ENCODE measurements at places on chromosomes 3 and 15. TPM values are rescaled to one million over a fixed set of nuclear protein-coding genes. Genes with fewer than 3 reads are reported as not detected.

GRCh38 chr3:67655364-67656121 is 1.1 kb upstream of the SUCLG2 start:
- no peak for DNase-seq

DNA sequence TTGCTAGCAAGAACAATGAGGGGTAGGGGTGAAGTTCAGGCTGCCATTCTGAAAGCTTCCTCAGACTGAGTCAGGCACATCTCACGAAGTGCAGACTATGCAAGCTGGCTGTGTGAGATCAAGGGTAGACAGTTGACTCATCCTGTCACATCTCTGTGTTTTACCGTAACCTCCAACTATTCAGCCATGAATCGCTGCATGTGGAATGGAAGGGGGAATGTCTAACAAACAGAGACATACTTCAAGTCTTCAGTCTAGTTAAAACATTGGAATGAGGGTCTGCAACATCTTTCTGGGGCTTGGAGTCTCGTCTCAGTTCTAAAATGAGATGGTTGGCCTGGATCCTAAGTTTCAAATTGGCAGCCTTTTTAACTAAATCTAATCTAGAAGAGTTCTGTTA is 25.9 kb downstream of the AGTR1 start:
- peak; percentile 78 for DNase-seq

The SNX22 gene
- total RNA-seq, result 0.29 TPM

The PRSS50 gene
- not detected for total RNA-seq

- DNase-seq, result no peak
Observed at GRCh38 chr3:17137321-17137826, 252.6 kb downstream of the PLCL2 start.

DNA sequence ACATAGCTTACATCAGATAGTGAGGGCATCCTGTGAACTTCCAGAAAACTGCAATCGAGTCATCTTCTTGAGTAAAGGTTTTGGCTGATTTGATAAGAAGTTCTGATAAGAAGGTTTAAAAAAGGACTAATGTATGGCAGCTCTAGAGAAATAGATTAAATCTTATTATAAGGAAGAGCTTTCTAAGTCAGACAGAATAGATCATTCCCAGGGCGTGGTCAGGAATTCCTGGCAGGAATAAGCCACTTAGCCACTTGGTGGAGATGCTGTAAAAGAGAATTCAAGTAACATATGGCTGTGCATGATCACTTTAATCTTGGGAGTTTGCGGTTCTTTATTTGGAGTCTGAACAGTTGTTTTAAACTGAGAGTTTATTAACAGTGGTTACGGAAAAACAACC is 17.4 kb downstream of the PGBD4 start:
- no peak for DNase-seq

The OR5H2 gene
- total RNA-seq, result not detected

GRCh38 chr3:13647298-13648059 is 98.6 kb downstream of the FBLN2 start:
- peak; percentile 96 for DNase-seq

- no peak for DNase-seq
Observed at GRCh38 chr3:144923046-144923775, 951.6 kb downstream of the DIPK2A start.

DNA sequence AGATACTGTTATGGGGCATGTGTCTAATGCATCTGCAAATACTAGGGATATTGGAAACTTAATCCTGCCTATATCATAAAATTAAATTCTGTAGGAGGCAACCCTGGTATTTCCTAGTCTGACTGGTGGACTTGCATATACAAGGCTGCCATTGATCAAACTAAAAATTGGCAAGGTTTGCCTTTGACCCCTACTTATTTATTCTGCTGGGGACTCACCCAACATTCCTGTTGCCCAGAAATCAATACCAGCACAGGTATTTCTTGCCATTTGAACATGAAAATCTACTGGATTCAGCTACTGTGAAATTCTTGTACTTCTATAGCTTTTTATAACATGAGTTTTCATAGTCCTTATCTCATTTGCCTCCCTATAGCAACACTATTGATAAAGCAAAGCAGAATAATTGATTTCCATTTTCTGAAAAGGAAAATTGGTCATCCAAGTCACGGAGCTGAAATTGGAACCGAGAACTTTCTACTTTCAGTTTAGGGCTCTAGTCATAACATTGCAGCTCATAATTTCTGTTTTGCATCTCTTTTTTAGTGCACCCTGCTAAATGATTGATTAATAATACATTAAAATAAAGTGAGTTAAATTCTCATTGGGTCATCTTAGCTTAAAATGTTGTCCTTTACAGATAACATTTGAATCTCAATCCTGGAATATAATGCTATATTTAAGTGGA is 365.2 kb downstream of the MFSD1 start:
- no peak for DNase-seq

The C15orf61 gene
- 12.1 TPM for total RNA-seq

DNA sequence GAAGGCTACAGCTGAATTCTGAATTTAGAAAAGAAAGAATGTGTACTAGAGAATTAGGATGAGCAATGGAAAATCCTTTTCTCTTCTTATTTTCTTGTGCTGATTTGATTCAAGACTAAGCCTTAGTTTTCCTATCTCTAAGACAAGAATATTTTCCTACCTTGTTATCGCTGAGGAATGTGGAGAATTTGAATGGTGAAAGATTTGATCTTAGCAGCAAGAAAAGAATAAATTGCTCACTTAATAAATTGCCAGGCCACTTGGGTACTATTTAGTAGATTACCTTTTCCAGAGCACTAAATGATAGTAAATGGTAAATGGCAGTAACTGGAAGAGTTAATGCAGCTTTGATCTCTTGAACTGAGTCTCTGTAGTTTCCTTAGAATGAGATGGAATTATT is 145.7 kb upstream of the MEIS2 start:
- no peak for DNase-seq

DNA sequence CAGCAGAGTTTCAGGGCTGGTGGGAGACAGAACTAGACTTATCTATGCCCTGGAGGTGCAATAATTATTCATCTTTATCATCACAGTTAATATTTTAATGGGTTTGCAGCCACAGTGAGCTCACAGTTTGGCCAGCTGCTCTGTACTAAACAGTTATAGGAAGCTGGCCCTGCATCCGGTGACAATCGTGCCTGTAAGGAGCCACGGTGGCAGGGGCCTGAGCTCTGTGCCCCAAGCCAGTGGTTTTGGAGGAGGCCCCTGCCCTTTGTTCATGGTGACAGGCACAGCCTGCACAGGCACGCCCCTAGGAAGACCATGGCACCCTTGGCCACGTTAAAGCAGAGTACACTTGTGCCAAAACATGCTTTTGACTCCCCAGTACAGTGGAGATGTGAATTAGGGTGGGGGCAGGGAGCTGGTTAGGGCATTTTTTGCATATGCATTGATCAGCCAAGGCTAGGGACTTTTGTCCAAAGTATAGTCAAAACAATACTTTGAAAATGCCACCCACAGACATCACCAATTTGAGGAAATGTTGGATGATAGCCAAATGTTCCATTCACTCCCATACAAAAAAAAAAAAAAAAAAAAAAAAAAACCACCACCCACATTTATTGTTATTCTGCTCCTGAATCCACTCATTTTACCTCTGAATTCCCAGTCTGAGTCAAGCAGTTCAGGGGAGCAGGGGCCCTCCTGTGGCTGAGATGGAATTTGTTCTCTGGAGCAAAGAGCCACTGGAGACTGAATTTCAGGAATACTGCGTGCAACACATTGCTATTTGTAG is 3.4 kb upstream of the RFTN1 start:
- DNase-seq, result peak; percentile 94

GRCh38 chr3:50472958-50473357 is 30.5 kb downstream of the CACNA2D2 start:
- no peak for DNase-seq

The LCTL gene
- 1.4 TPM for total RNA-seq

The GOLGA6A gene
- under 0.01 TPM for total RNA-seq

- DNase-seq, result no peak
Observed at GRCh38 chr3:183050706-183051105, 48.6 kb downstream of the MCCC1 start.

GRCh38 chr3:150365132-150365604 is 42.9 kb upstream of the TSC22D2 start:
- DNase-seq, result peak; percentile 90

- DNase-seq, result no peak
Observed at GRCh38 chr15:90611157-90611556, 81.4 kb downstream of the CRTC3 start.

GRCh38 chr3:13121553-13122001 is 48.3 kb upstream of the IQSEC1 start:
- peak; percentile 14 for DNase-seq

DNA sequence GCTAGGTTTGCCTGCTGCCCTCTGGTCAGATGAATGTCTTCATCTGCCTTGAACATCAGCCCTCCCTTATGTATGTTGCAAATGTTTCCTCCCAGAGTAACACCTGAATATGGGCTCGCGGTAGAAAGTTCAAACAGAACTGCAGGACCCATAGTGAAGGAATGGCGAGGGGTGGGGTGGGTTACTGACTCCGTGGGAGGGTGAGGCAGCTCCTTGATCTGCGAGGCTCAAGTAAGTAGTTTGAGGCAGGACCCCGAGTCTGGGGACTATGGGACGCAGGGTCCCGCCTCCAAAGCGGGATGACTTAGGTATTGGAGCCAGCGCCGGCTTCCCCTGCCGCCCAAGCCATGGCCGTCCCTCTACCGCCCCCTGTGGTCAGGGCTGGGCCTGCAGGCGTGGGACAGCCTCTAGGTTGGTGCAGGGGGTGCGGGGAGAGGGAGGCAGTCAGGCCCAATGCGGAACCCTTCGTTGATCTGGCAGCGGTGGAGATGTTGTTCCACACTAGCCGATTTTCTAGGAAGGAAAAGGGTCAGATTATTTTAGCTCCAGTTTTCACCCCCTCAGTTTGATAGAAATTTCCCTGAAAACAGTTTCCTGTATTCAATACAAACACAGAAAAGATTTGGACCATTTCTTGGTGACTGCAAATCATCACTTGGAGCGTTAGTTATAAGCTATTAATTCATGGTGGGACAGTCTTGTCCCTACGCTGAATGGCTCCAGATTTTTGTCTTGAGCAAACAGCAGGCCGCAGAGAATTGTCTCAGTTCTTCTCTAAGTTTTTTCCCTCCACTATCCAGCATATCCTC is 72.3 kb downstream of the CORO2B start:
- peak; percentile 91 for DNase-seq

DNA sequence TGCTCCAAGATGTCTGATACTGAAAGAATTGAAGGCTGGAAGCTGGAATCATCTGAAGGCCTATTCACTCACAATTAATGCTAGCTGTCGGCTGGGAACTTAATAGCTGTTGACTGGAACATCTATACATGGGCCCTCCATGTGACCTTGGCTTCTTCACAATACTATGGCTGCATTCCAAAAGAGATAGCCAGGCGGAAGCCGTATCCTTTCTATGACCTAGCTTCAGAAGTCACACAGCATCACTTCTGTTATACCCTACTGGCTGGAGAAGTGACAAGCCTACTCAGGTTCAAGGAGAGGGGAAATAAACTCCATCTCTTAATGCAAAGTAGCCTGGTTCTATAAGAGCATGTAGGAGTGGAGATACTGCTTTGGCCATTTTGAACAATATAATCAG is 50.9 kb upstream of the SPRED1 start:
- no peak for DNase-seq

DNA sequence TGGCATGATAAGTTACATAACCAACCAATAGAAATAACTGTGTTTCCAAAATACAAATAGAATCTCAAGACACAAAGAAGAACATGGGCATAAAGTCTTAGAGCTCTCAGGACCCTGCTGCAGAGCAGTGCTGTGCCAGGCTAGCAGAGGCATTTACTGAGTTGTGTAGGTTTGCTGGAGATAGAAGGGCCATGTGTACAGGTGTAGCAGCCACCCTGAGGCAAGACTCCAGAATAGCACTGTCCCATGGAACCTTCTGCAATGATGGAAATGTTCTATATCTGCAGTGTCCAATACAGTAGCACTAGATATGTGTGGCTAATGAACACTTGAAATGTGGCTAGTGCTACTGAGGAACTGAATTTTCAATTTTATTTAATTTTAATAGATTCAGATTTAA is 267.0 kb upstream of the UMPS start:
- DNase-seq, result no peak

The MKRN2OS gene
- not detected for total RNA-seq

The PLXNA1 gene
- 91.3 TPM for total RNA-seq

The SEMA3G gene
- under 0.01 TPM for total RNA-seq

GRCh38 chr3:158520433-158520832 is 50.6 kb upstream of the MLF1 start:
- DNase-seq, result no peak

GRCh38 chr3:162295323-162295983 is 798.8 kb downstream of the OTOL1 start:
- peak; percentile 65 for DNase-seq

GRCh38 chr3:82939491-82940097 is 1178.1 kb upstream of the GBE1 start:
- DNase-seq, result no peak

DNA sequence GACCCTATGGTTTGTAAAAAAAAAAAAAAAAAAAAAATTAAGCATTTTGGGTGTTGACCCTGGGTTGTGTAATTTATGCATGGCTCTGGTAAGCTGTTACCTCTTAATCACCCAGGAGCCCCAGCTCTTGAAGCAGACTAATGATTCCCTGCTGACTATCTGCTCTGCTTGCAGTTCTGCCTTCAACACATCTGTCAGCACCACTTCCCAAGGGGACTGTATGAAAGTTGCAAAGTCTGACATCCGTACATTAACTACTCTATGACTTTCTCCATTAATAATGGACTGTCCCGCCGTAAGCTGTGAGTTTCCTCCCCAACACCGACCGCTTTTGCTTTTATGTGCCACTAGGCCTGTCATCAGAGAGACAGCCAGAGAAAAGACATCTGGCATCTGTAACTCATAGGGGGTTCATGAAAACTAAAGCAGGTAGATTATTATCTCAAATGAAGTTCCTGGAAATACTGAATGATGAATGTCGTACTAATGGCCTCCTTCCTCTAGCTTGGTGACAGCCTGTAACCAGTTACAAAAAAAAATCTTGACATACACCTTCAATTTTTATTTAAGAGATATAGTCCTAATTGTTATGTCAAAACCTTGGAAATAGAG is 271.5 kb downstream of the IL5RA start:
- no peak for DNase-seq

GRCh38 chr3:76083992-76084391 is 298.6 kb upstream of the ZNF717 start:
- no peak for DNase-seq

GRCh38 chr3:141009496-141009895 is 41.7 kb upstream of the SPSB4 start:
- no peak for DNase-seq

- no peak for DNase-seq
Observed at GRCh38 chr3:99473321-99473751, 165.1 kb upstream of the COL8A1 start.

The GHRL gene
- total RNA-seq, result not detected

GRCh38 chr3:48832684-48833083 is 15.0 kb downstream of the PRKAR2A start:
- DNase-seq, result no peak

- no peak for DNase-seq
Observed at GRCh38 chr15:83899670-83900069, 245.7 kb downstream of the ADAMTSL3 start.

- no peak for DNase-seq
Observed at GRCh38 chr3:115834068-115834467, 210.8 kb downstream of the GAP43 start.

Data from osteoblast (primary cell).